A549 treated with GW870086 at 1 μM for 4 hours (cell line): ENCODE measurements at places on chromosomes 2 and 18. TPM values are rescaled to one million over a fixed set of nuclear protein-coding genes. Genes with fewer than 3 reads are reported as not detected.

SAG gene
- 0.02 TPM in 1 of 5 replicates, not detected in the others for total RNA-seq

UGT1A3 gene
- 0.07 TPM in 1 of 5 replicates, not detected in the others for total RNA-seq

LYG2 gene
- total RNA-seq, result not detected in 5 replicates

DHRS9 gene
- total RNA-seq, result 2.7 to 4.2 TPM (median 3.5 TPM) in 5 replicates

AMER3 gene
- not detected in 5 replicates for total RNA-seq

FBXO36 gene
- total RNA-seq, result 1.2 to 1.7 TPM (median 1.4 TPM) in 5 replicates

SRBD1 gene
- total RNA-seq, result 7.8 to 9.0 TPM (median 8.4 TPM) in 5 replicates

DSEL gene
- 0.31 to 0.42 TPM (median 0.39 TPM) in 5 replicates for total RNA-seq

CYS1 gene
- 1.2 to 1.5 TPM (median 1.3 TPM) in 5 replicates for total RNA-seq

AQP12B gene
- not detected in 5 replicates for total RNA-seq

ESPNL gene
- 0.10 to 0.17 TPM (median 0.15 TPM) in 5 replicates for total RNA-seq

CACNB4 gene
- total RNA-seq, result 0.03 to 0.37 TPM (median 0.22 TPM) in 5 replicates

AOX1 gene
- total RNA-seq, result 3.8 to 7.2 TPM (median 4.9 TPM) in 5 replicates

MGAT4A gene
- total RNA-seq, result 1.3 to 2.8 TPM (median 2.5 TPM) in 5 replicates

SALL3 gene
- not detected in 5 replicates for total RNA-seq

RGPD3 gene
- 0.07 to 0.14 TPM (median 0.13 TPM) in 5 replicates for total RNA-seq

STON1 gene
- 0.31 to 0.56 TPM (median 0.38 TPM) in 5 replicates for total RNA-seq

SERPINB10 gene
- not detected in 5 replicates for total RNA-seq
